ENCODE measurements at places on chromosomes 11 and 22. TPM values are rescaled to one million over a fixed set of nuclear protein-coding genes. Genes with fewer than 3 reads are reported as not detected.

Gene PIWIL4
- total RNA-seq, result 0.25 TPM

Gene OR10D3
- not detected for total RNA-seq

Gene MTFP1
- total RNA-seq, result 30.3 TPM

Gene MMP8
- total RNA-seq, result not detected

Gene LINC01488
- not detected for total RNA-seq

Gene CAPRIN1
- total RNA-seq, result 279 TPM

Gene NECTIN1
- total RNA-seq, result 23.6 TPM

Gene PRG2
- 0.55 TPM for total RNA-seq

Gene SLC25A18
- total RNA-seq, result not detected

Gene HEPN1
- not detected for total RNA-seq

Gene SERHL2
- total RNA-seq, result 0.76 TPM

Gene MYRF
- 1.8 TPM for total RNA-seq

Gene SEPTIN3
- not detected for total RNA-seq

Gene KRTAP5-7
- not detected for total RNA-seq

Gene CBX7
- total RNA-seq, result 5.1 TPM

Gene GSTT2B
- total RNA-seq, result 4.0 TPM

Gene GRAP2
- not detected for total RNA-seq

Gene C22orf31
- not detected for total RNA-seq

Gene WNT7B
- not detected for total RNA-seq

Gene MAJIN
- not detected for total RNA-seq

Gene JAML
- 0.39 TPM for total RNA-seq

Gene BIRC3
- 0.60 TPM for total RNA-seq

Gene P2RX6
- total RNA-seq, result not detected

Gene NXPE4
- not detected for total RNA-seq

Gene APLNR
- total RNA-seq, result 0.09 TPM

Gene OLFML1
- not detected for total RNA-seq

Gene ZNF215
- 6.0 TPM for total RNA-seq

Gene MS4A12
- total RNA-seq, result not detected

Gene VEGFB
- 98.1 TPM for total RNA-seq

Gene MUC2
- total RNA-seq, result not detected

Gene UBE2L3
- 83.5 TPM for total RNA-seq

Gene OR5P2
- not detected for total RNA-seq

Gene CHRDL2
- total RNA-seq, result not detected

Gene EIF3M
- total RNA-seq, result 243 TPM

Gene NAALAD2
- 1.1 TPM for total RNA-seq

Gene CCDC81
- total RNA-seq, result 1.1 TPM

Gene SPTBN2
- total RNA-seq, result 19.8 TPM
